ENCODE measurements at places on chromosomes 12 and 14.

GRCh38 chr12:89353188-89353822, 1.0 kb upstream of the DUSP6 start:
- DNase-seq = no peak

DNA sequence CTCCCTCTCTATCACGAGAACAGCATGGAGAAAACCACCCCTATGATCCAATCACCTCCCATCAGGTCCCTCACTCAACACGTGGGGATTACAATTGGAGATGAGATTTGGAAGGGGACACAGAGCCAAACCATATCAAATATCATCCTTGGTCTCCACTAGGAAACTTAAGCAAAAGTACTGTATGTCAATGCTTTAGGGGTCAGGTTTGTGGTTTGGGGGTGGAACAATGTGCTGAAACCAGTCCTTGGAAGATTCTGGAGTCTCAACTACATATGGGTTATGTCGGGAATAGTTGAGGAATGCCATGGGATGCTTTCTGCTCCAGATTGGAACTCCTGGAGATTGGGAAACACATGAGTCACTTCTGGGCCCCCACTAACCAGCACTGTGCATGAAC, 48.3 kb upstream of the CCDC63 start:
- no peak for DNase-seq

DNA sequence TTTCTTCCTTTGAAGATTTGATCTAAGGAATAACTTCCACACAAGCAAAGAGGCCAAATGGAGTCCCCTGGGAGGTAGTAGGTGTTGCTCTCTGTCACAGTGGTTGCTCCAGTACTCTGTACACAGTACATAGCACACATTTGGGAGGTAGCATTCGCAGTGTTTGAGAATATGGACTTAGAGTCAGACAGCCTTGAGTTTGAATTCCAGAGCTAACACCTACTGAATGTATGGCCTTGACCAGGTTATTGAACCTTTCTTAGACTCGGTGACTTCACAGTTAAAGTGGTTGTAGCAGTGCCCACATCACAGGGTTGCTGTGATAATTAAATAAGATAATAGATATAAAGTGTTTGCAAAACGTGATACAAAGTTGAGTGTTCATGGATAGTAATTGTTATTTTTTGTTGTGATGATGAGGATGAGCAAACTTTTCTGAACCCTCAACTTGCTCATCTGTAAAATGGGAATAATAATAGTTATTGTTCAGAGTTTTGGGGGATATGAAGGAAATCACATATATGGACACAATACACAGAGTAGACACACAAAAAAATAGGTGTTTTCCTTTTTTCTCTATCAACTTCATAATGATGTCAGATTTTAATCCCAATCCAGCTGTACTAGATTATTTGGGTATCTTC, 271.6 kb upstream of the CRY1 start:
- no peak for DNase-seq

DNA sequence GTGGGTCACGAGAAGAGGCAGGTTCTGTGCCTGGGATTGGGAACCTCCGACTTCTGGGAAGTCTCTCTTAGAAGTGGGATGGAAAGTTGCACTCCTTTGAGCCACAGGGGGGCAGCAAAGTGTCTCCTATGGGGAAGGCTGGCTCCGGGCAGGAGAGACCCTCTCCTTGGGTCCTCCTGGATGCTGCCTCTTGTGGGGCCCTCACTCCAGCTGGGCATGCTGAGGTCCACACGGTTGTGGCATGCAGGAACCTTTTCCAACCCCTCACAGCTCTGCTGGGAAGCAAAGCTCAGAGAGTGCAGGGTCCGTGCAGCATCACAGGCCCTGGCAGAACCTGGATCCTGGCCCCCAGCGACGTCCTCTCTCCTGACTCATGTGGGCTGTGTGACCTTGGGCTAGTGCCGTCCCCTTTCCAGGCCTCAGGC, 17.4 kb downstream of the SDSL start:
- no peak for DNase-seq

DNA sequence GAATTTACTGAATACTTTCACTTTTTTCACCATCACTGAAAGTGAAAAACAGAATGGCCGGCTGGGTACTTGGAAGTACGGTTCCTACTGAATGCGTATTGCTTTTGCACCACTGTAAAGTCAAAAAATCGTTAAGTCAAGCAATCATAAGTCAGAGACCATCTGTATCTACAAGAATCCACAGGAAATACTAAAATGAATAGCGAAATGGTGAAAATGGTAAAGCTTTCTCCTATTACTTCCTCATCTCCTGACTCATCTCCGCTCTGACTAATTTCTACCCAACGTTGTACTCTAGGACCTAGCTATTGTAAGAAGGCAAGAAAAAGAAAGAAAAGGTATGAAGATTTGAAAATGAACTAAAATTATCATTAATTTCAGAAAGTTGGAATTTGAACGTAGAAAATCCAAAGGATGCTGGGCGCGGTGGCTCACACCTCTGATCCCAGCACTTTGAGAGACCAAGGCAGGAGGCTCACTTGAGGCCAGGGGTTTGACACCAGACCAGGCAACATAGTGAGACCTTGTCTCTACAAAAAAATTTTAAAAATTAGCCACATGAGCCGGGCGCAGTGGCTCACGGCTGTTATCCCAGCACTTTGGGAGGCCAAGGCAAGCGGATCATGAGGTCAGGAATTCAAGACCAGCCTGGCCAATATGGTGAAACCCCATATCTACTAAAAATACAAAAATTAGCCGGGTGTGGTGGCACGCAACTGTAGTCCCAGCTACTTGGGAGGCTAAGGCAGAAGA, 5.3 kb upstream of the CDCA4 start:
- DNase-seq = no peak

- no peak for DNase-seq
Measured at GRCh38 chr12:49548481-49548821, 9.6 kb downstream of the KCNH3 start.
